ENCODE measurements at places on chromosomes 13 and 19. TPM values are rescaled to one million over a fixed set of nuclear protein-coding genes. Genes with fewer than 3 reads are reported as not detected.

DNA sequence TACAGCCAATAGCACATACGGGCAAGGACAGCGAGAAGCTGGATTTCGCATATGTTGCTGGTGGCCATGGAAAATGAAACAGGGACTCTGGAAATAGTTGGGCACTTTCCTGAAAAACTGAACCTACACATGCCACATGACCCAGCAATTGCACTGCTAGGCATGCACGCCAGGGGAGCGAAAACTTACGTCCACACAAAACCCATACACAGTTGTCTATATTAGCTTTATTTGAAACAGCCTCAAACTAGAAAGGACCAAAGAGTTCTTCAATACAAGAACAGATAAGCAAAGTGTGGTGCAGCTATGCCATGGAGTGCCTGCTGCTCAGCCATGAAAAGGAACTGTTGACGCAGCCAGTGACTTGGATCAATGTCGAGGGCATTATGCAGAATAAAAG, 7.3 kb upstream of the SPACA7 start:
- DNase-seq = no peak

DNA sequence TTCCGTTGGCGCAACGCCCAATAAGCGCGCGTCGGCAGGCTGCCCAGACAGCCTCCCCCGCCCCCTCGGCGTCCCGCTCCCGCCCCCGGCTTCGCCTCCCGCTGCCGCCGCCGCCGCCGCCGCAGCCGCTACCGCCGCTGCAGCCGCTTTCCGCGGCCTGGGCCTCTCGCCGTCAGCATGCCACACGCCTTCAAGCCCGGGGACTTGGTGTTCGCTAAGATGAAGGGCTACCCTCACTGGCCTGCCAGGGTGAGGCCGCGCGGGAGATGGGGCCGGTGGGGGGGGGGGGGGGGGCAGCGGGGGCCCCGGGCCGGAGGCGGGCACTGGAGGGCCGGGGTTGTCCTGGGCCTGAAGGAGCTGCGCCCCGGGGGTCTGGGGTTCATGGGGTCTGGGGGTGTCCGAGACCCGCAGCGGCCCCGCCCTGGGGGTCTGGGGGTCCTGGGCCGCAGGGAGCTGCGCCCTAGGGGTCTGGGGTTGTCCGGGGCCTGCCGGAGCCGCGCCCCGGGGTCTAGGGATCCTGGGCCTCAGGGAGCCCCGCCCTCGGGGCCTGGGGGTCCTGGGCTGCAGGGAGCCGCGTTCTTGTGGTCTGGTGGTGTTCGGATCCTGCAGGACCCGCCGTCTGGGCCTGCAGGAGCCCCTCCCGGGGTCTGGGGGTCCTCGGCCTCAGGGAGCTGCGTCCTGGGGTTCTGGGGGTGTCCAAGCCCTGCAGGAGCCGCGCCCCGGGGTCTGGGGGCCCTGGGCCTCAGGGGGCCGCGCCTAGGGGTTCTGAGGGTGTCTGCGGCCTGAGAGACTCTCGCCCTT, at the start of gene HDGFL2:
Gene HDGFL2, plus strand, starts transcription at position 124 of the 801 bp plus-strand sequence. Its CDS starts 54 bp downstream, at position 178.
- no peak for DNase-seq

ZNF610 gene
- 11.8 TPM for polyA plus RNA-seq

CDC42EP5 gene
- polyA plus RNA-seq = 18.7 TPM

- DNase-seq = no peak
These were observed 8.1 kb downstream of the STK11 start for GRCh38 chr19:1213391-1214286.

DNA sequence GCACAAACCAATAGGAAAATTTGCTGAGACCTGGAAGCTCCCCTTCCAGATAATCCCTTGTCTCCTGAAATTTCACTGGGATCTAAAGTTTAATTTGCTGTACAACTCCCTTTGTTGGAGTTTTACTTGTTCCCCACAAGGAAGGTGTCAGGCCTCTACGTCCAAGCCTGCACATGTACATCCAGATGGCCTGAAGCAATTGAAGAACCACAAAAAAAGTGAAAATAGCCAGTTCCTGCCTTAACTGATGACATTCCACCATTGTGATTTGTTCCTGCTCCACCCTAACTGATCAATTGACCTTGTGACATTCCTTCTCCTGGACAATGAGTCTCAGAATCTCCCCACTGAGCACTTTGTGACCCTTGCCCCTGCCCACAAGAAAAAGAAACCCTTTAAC, 716.0 kb upstream of the PCDH20 start:
- no peak for DNase-seq

GRCh38 chr13:89740994-89741685, 1606.3 kb upstream of the MIR17HG start:
- DNase-seq = no peak

INSL3 gene
- 0.61 TPM for polyA plus RNA-seq

GRCh38 chr13:106551350-106551749, 15.9 kb upstream of the EFNB2 start:
- DNase-seq = no peak

- DNase-seq = no peak
These were observed 23.2 kb upstream of the CPAMD8 start for GRCh38 chr19:17049711-17050280.

GRCh38 chr13:26867451-26868091, 107.0 kb upstream of the GPR12 start:
- peak; percentile 47 for DNase-seq

- DNase-seq = no peak
These were observed 22.7 kb downstream of the ZNF431 start for GRCh38 chr19:21164541-21164940.

DNA sequence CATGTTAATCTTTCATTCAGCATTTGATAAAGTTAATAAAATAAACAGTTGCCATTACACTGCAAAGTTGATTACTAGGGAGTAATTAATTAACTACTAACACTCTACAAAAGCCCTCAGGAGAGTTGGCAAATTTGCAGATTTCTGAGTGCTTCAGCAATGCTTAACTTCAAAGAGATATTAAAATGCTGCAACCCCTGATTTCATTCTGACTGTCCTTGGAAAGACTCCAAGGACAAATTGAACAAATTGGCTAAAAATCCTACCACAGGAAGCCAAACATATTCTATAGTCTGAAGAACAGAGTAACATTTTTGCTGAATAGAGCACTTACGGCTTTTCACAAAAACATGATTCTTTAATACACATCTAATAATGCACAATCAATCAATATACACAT, 1543.0 kb downstream of the SLITRK5 start:
- no peak for DNase-seq

DNA sequence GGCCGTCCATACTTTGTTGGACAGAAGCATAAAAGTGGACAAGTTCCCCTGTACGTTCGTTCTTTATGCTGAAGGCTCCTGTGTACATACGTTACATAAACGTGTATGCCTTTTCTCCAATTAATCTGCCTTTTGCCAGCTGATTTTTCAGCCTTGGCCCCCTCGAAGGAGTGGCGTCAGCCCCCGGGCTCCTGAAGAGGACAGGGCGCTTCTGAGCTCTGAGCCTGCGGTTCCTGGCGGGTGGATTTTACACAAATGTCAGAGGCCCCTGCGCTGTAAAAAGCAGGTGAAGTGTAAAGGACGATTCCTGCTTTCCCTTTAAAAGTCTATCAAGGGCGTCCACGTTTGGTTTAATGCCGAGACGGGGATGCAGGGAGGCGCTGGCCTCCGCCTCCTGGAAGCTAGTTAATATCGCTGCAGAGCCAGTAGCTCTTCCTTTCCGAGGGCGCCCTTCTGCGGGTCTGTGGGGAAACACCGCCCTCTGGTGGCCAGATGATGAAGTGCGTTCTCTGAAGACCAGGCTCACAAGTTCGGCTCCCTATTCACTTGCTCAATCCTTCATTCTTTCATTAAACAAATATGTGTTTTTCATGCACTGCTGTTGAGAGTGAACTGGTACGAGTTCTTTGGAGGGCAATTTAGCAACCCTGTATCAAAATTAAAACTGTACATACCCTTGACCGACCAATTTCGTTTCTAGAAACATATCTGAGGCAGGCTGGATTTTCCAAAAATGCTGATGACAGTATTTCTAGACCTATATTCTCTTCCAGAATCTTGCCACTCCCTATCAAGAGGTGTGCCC, 62.0 kb downstream of the GPR12 start:
- DNase-seq = peak; percentile 62

ZNF835 gene
- polyA plus RNA-seq = 4.4 TPM

ZNF470 gene
- polyA plus RNA-seq = 11.9 TPM

DNA sequence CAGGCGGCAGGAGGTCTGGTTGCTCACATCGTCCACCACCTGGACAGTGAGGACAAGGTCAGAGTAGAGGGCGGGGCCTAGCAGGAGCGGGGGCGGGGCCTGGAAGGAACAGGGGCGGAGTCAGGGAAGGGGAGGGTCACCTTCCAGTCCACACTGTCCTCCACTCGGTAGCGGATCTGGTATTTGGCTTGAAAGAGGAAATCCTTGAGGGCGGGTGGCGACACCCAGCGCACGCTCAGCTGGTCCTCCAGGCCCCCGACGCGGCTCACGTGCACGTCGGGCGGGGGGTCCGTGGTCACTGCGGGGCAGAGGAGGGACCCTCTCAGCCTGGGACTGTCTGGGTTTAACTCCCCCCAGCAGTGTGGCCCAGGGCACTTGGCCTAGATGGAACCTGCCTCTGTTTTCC, 8.2 kb downstream of the REX1BD start:
- DNase-seq = no peak

KLK12 gene
- polyA plus RNA-seq = not detected

GRCh38 chr19:17331045-17331558, 3.6 kb downstream of the ANO8 start:
- no peak for DNase-seq

GRCh38 chr13:30020726-30021312, 170.4 kb upstream of the UBL3 start:
- DNase-seq = no peak

PEX11G gene
- polyA plus RNA-seq = 7.9 TPM

GRCh38 chr19:27822336-27822735, 1390.6 kb downstream of the UQCRFS1 start:
- DNase-seq = no peak

GRCh38 chr13:111267784-111268183, 52.7 kb upstream of the TEX29 start:
- no peak for DNase-seq

GRCh38 chr19:52689843-52690368, 44.9 kb downstream of the ZNF611 start:
- peak; percentile 19 for DNase-seq

KRTDAP gene
- 1.5 TPM for polyA plus RNA-seq

- no peak for DNase-seq
These were observed 2.9 kb upstream of the PRKACA start for GRCh38 chr19:14120497-14120780.

DNA sequence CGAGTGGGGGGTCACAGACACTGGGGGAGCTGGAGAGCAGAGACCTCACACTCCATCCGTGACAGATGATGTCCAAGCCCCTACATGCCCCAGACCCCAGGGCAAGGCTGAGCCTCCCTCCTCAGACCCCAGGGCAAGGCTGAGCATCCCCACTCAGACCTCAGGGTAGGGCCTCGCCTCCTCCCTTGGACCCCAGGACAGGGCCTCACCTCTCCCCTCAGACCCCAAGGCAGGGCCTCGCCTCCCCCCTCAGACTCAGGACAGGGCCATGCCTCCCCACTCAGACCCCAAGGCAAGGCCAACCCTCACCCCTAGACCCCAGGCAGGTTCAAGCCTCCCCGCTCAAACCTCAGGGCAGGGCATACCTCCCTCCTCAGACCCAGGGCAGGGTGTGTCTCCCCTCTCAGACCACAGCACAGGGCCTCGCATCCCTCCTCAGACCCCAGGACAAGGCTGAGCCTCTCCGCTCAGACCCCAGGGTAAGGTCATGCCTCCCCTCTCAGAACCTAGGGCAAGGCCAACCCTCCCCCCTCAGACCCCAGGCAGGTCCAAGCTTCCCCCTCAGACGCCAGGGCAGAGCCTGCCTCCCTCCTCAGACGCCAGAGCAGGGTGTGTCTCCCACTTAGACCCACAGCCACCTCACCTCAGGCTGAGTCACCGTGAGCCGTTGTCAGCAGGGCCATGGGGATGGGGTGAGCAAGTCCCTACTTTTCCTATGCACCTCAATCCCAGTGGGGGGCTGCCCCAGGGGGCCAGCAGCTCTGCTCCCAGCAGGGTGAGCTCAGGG, 1.7 kb upstream of the S1PR4 start:
- no peak for DNase-seq

- DNase-seq = no peak
These were observed 316.0 kb downstream of the FOXO1 start for GRCh38 chr13:40350283-40350992.

All from renal cortex interstitium (tissue), 15 donors.